Activated CD4-positive, alpha-beta T cell treated with anti-CD3 and anti-CD28 coated beads, Interleukin-2, amount 10 ng/mL, durations not matched to agents 24 days and 14 days (primary cell): ENCODE measurements at places on chromosomes 2 and 18. TPM values are rescaled to one million over a fixed set of nuclear protein-coding genes. Genes with fewer than 3 reads are reported as not detected.

TNP1 gene
- total RNA-seq = not detected in 2 replicates

GATA6 gene
- not detected in 2 replicates for total RNA-seq

REEP1 gene
- 0.19 and 0.44 TPM in 2 replicates for total RNA-seq

ECEL1 gene
- total RNA-seq = 0.19 TPM in 1 of 2 replicates, not detected in the other

DNA sequence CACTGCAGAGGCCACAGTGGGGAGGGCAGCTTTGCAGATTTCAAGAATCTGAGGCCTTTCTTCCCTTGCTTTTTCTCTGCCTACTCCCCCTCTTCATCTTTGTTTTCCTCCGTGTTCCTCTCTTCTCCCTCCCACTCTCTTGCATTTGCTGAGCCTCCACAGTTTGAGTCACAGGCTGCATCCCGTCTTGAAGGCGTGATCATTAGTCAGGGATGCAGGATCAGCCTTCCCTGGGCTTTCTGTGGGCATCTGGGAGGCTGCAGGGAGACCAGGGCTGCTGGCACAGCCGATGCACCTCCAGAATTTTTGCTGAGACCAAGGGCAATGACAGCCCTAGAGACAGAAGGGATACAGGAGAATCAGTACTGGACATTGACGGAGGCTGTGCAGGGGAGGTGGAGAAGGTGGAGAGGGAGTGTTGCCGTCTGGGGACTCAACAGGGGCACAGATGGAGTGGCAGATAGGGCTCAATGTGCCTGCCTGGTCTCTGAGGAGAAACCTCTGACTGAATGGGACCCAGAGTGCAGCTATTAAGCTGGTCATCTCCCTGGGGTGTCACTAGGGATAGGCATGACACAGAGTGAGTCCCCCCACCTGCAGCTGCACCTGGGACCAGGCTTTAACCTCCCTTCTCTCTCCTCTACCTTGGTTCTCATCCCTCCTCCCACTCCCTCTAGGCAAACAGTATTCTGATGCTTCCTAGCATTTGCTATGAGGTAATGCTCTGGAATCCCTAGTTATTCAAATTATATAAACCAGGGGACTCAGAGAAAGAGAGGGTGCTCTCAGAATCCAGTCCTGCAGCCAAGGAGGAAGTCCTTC, 29.0 kb upstream of the DNAJC27 start:
- H3K4me1 ChIP-seq = peaks cover 2% of the 10 kb centered on the region
- no peak for DNase-seq
- H3K36me3 ChIP-seq = no peaks in the 10 kb centered on the region
- H3K27ac ChIP-seq = no peak overlapping the region

- H3K4me1 ChIP-seq = no peaks in the 10 kb centered on the region
- H3K27ac ChIP-seq = no peak overlapping the region
- H3K36me3 ChIP-seq = no peaks in the 10 kb centered on the region
- DNase-seq = no peak
These were observed 180.9 kb downstream of the PDE1A start for GRCh38 chr2:182245963-182246362.

- H3K27ac ChIP-seq = no peak overlapping the region
- H3K36me3 ChIP-seq = no peaks in the 10 kb centered on the region
These were observed 135.9 kb downstream of the ABCA12 start for GRCh38 chr2:215002500-215002899.

DNA sequence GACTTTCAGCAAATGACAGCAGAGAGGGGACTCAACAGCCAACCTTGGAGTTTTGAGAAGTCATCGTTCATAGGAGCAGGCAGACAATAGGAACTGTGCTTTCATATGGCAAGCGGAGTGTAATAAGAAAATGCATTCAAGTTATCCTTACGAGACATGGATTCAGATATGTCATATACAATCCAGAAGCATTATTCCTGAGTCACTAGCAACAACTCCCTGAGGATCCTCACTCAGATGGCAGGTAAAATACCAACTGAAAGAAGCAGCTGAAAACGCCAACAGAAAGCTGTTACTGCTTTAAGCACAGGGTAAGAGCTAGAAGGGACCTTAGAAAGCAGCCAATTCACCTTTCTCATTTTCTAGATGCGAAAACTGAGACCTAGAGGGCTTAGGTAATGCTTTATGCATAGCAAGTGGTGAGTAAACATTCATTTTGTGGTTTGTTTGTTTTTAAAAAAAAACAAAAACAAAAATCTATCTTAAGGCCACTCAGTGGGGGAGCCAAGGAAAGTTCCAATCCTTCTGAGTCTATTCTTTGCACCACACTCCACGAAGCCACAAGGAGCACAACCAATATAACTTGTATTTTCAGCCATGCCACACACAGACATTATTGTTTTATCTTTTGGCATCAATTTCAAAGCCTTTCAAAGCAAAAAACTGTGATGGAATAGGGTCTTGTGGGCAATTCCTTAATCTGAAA, 89.1 kb upstream of the RIOK3 start:
- H3K27ac ChIP-seq = no peak overlapping the region
- no peaks in the 10 kb centered on the region for H3K36me3 ChIP-seq
- H3K4me3 ChIP-seq = no peak overlapping the region
- peaks cover 3% of the 10 kb centered on the region for H3K4me1 ChIP-seq
- no peaks in the 10 kb centered on the region for H3K27me3 ChIP-seq

- no peaks in the 10 kb centered on the region for H3K36me3 ChIP-seq
- H3K27me3 ChIP-seq = no peaks in the 10 kb centered on the region
- no peak overlapping the region for H3K4me3 ChIP-seq
- no peaks in the 10 kb centered on the region for H3K4me1 ChIP-seq
- H3K27ac ChIP-seq = no peak overlapping the region
These were observed 281.6 kb downstream of the ZNF385B start for GRCh38 chr2:179579800-179580199.

GRCh38 chr2:150487537-150488429, at the start of gene RND3:
TSS of gene RND3 (minus strand) at chr2:150487667. CDS start at chr2:150487417, 250 bp downstream.
- peaks cover 11% of the 10 kb centered on the region for H3K4me1 ChIP-seq
- H3K27me3 ChIP-seq = peaks cover 52% of the 10 kb centered on the region
- H3K27ac ChIP-seq = no peak within 1 kb of the TSS
- H3K4me3 ChIP-seq = peak within 1 kb of the TSS; percentile 63
- DNase-seq = peak; percentile 85
- no peaks in the 10 kb centered on the region for H3K36me3 ChIP-seq

- H3K27ac ChIP-seq = peak overlapping the region; percentile 79
- DNase-seq = peak; percentile 67
- H3K4me1 ChIP-seq = peaks cover 85% of the 10 kb centered on the region
- H3K36me3 ChIP-seq = peaks cover 2% of the 10 kb centered on the region
These were observed 81.3 kb downstream of the LIMS1 start for GRCh38 chr2:108615480-108616090.

- no peaks in the 10 kb centered on the region for H3K4me1 ChIP-seq
- H3K4me3 ChIP-seq = no peak overlapping the region
- DNase-seq = no peak
- H3K36me3 ChIP-seq = no peaks in the 10 kb centered on the region
These were observed 70.3 kb downstream of the MAIP1 start for GRCh38 chr2:200025717-200026116.

DNA sequence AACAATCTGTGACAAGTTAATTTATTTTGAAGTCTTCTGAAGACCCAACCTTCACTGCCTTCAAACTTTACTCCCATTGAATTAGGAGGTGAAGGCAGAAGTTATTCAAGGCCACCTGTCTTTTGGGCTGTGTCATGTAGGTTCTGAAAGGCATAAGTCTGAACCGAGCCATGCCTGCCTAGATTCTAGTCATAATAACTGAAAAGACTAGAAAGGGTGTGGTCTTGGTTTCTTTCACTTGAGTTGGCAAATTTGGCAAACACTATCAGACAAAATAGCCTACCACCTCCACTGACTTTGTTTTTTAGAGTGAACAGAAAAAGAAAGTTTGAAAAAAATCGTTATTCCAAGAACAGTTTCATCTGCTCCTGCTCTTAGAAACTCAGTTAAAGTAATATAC, 38.4 kb downstream of the PPM1B start:
- peaks cover 9% of the 10 kb centered on the region for H3K4me1 ChIP-seq
- H3K27ac ChIP-seq = no peak overlapping the region
- peaks cover 37% of the 10 kb centered on the region for H3K36me3 ChIP-seq
- no peaks in the 10 kb centered on the region for H3K27me3 ChIP-seq

DNA sequence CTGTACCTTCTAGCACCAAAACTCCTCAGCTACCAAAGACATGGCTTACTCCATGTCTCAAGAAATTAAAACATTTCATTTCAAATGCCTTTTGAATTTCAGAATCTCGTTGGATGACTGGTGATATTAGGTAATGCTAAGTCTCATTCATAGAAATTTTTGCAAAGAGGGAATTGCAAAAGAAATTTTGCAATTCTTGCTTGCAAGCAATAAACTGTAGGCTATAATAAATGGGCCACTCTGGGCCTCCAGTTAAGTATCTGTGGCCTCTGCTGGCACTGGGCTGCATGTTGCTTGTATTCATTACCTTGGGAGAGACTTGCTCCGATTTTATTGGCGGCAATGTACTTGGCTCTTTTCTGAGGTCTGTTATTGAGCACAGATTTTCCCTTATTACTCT, 2.8 kb upstream of the LCLAT1 start:
- no peak for DNase-seq
- peaks cover 23% of the 10 kb centered on the region for H3K4me1 ChIP-seq
- no peaks in the 10 kb centered on the region for H3K27me3 ChIP-seq
- H3K27ac ChIP-seq = no peak overlapping the region

DNA sequence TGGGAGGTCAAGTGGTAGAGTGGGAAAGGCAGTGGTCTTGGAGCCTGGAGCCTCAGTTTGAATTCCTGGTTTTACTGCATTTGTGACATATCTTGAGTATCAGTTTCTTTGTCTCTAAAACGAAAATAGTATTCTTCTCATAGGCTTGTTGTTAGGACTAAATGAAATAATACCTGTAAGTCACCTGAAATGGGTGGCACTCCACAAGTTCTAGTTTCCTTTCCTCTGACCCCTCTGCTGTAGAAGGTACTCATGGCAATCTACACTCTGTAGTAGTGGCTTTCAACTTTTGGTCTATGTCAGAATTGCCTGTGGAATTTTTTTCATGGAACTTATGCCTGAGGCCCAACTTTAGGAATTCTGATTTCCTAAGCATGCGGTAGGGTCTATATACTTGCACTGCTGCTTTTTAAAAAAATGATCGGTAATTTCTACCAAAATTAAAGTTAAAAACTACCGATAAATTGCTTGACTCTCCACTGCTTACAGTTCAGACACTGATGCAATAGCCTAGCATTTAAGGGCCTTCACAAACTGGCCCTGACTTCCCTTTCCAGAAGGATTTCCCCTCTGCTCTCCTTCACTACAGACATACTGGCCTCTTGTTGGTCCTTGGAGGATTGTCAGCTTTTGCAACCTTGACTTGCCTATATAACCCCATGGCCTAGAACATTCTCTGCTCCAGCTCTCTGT, 47.2 kb downstream of the PLEK start:
- peaks cover 7% of the 10 kb centered on the region for H3K4me1 ChIP-seq
- H3K4me3 ChIP-seq = no peak overlapping the region
- H3K36me3 ChIP-seq = no peaks in the 10 kb centered on the region
- no peak for DNase-seq

DNA sequence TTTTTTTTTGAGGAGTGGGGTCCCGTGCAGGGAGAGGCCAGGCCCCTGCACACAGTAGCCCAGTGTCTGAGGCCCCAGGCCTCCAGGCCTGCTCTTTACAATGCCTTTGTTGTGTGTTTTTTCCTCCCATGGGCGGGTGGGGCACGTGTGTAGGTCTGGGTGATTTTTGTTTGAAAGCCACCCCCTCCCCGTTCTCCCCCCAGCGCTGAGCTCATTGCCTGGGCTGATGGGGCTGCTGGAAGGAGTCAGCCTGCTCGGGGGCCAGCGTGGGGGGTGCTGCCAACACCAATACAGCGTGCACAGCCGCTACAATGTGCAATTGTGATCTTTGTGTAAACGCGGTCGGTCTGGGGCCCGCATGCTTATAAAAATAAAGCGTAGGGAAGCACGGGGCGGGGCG, 142.7 kb downstream of the DYSF start:
- DNase-seq = no peak
- no peaks in the 10 kb centered on the region for H3K4me1 ChIP-seq
- no peaks in the 10 kb centered on the region for H3K36me3 ChIP-seq
- no peak overlapping the region for H3K27ac ChIP-seq

GRCh38 chr2:106189325-106189724, 4.8 kb downstream of the UXS1 start:
- no peak overlapping the region for H3K27ac ChIP-seq
- no peak for DNase-seq
- peaks cover 59% of the 10 kb centered on the region for H3K4me1 ChIP-seq
- peaks cover under 1% of the 10 kb centered on the region for H3K27me3 ChIP-seq
- peaks cover 49% of the 10 kb centered on the region for H3K36me3 ChIP-seq
- no peak overlapping the region for H3K4me3 ChIP-seq

DNA sequence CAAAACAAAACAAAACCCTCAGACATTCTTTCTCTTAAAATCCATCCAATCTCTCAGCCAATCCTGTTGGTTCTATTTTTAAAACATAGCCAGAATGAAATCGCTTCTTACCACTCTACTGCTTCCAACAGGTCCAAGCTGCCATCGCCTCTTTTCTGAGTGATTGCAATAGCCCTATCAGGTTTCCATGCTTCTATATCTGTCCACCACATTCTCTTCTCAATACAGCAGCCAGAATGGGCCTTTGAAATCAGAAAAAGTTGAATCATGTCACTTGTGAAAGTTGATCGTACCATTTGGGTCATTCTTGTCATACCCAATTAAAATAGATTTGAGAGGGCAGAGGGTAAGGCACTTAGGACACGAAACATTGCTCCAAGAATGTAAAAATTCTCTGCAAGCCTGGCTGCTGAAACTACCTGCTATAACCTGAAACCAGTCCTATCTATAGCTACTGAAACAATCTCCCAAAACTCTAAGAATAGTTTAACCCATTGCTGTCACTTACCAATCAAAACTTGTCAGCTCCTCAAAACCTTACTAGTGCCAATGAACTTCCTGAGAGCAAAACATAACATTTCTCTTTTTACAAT, 3.3 kb upstream of the MTLN start:
- no peak overlapping the region for H3K4me3 ChIP-seq
- no peak for DNase-seq
- H3K4me1 ChIP-seq = no peaks in the 10 kb centered on the region
- peaks cover 9% of the 10 kb centered on the region for H3K36me3 ChIP-seq

DNA sequence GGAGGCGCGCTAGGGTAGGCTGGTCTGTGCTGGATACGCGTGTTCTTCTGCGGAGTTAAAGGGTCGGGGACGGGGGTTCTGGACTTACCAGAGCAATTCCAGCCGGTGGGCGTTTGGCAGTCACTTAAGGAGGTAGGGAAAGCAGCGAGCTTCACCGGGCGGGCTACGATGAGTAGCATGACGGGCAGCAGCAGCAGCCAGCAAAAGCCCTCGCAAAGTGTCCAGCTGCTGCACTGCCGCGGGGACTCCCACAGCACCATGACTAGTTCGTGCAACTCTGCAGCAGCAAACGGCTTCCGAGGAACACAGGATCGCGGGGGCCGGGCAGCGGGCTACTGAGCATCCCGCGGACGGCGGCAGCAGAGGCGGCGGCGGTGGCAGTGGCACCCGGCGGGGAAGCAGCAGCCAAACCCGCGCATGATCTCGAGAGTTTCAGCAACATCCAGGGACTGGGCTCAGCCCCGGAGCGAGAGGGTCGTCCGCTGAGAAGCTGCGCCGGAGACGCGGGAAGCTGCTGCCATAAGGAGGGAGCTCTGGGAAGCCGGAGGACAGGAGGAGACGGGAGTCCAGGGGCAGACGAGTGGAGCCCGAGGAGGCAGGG, 368 bp downstream of the TMEFF2 start:
- H3K27me3 ChIP-seq = peaks cover 70% of the 10 kb centered on the region
- no peak overlapping the region for H3K27ac ChIP-seq
- H3K36me3 ChIP-seq = no peaks in the 10 kb centered on the region
